ENCODE measurements at places on chromosomes 3 and 15.

- no peak for DNase-seq
These were observed 82.4 kb upstream of the VGLL4 start for GRCh38 chr3:11726146-11726545.

- DNase-seq = no peak
These were observed 6.3 kb upstream of the PKM start for GRCh38 chr15:72237029-72237852.

DNA sequence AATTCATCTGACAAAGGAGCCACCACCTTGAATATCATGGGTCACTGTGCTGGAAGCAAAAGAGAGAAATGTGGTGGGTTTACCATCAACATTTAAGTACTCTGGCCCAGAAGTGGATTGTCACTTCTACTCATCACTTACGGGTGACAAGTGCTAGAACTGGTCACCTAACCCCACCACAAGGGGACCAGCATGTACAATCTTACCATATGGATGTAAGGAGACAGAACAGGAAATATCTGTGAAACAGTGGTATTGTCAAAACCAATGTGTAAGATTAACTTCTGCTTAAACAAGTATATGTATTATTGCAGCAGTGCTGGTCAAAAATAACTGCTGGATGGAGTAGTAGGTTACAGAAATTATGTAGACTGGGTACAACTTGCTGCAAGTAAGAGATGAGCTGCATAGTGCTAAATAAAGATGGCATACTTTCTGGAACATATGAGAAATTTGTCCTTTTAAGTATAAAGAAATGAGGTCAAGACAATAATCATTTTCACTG, 171.8 kb downstream of the POTEB3 start:
- DNase-seq = no peak

DNA sequence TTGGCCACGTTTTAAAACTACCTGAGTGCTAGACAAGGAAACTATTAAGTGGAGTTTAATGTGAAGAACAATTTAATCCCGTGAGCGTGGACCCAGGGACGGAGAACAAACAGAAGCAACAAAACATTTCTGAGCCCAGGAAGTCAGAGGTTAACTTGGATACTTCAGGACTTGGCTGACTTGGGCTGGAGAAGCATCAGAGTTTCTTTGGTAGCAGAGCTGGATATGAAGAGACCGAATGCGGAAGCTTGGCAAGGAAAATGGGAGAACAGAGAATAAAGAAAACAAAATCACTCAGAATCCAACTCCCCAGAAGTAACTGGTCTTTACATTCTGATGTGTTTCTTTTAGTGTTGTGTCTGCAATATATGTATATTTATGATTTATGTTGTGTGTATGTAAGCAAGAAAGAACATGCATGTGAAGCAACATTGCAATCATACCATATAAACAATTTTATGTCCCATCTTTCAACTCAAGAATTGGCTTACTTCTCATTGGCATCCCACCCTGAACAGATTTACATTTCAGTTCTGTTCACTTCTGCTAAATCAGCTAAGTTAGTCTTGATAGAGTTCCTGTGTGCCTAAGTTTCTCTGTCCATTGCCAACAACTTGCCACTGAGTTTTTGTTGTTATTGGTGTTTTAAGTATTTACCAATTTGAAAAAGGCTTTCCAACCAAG, 17.2 kb upstream of the PLOD2 start:
- DNase-seq = no peak

DNA sequence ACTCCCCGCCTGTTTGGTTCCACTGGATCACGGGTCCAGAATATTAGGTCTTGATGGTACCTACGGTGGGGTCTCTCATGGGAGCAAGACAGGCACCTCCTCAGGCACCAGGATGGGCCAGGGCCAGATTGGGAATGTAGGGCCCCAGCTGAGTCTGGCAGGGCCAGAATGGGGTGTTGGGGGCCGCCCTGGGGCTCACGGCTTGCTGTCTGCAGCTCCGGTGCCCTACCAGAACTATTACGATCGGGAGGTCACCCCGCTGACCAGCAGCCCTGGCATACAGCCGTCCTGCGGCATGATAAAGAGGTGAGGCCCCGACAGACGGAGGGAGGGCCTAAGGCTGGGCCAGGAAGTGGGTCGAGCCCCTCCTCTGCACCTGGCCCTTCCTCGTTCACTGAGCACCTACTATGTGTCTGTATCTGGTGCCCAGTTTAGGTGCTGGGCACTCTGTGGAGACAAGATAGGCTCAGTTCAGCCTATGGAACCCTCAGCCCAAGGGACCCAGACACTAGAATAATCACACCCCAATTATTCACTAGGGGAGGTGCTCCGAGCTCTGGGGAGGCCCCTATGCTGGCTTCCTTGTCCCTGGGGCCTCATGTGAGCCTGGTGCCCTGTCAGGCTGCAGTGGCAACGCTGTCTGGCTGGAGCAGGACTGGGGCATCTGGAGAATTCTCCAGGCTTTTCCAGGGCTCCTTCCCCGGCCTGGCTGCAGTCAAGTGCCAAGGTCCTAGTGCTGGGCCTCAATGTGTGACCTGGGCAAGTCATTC, 37.9 kb downstream of the PSTPIP1 start:
- DNase-seq = no peak

All from NCI-H187 (cell line).